ENCODE measurements at places on chromosomes 11 and 22. TPM values are rescaled to one million over a fixed set of nuclear protein-coding genes. Genes with fewer than 3 reads are reported as not detected.
A peak's percentile ranks its signal among the peaks of the same experiment; 100 is the strongest.

MS4A14 gene
- total RNA-seq: not detected

LINC01488 gene
- not detected for total RNA-seq

LAYN gene
- total RNA-seq: 0.47 TPM

GTSE1 gene
- 48.0 TPM for total RNA-seq

MMP7 gene
- 171 TPM for total RNA-seq

C11orf91 gene
- total RNA-seq: 5.8 TPM

CCDC15 gene
- 2.3 TPM for total RNA-seq

TRPM5 gene
- total RNA-seq: not detected

OR2AT4 gene
- total RNA-seq: not detected

GRCh38 chr22:16975155-16975885, 32.7 kb downstream of the GAB4 start:
- no peaks in the 10 kb centered on the region for H3K4me1 ChIP-seq
- H3K4me3 ChIP-seq: no peak overlapping the region
- H3K27ac ChIP-seq: no peak overlapping the region
- H3K27me3 ChIP-seq: peaks cover 54% of the 10 kb centered on the region
- no peaks in the 10 kb centered on the region for H3K36me3 ChIP-seq

DNA sequence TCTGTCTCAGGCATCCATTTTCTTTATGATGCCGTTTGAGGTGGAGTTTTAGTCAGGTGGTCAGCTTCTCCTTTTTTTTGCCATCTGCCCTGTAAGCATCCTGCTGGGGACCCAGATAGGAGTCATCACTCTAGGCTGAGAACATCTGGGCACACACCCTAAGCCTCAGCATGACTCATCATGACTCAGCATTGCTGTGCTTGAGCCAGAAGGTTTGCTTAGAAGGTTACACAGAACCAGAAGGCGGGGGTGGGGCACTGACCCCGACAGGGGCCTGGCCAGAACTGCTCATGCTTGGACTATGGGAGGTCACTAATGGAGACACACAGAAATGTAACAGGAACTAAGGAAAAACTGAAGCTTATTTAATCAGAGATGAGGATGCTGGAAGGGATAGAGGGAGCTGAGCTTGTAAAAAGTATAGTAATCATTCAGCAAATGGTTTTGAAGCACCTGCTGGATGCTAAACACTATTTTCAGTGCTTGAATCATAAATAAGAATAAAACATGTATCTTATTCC, 10.9 kb upstream of the HBE1 start:
- H3K4me1 ChIP-seq: peaks cover 8% of the 10 kb centered on the region
- H3K27ac ChIP-seq: no peak overlapping the region
- H3K27me3 ChIP-seq: no peaks in the 10 kb centered on the region
- H3K4me3 ChIP-seq: no peak overlapping the region
- peak; percentile 40 for DNase-seq
- no peaks in the 10 kb centered on the region for H3K36me3 ChIP-seq

- DNase-seq: no peak
- H3K27ac ChIP-seq: no peak overlapping the region
- peaks cover 55% of the 10 kb centered on the region for H3K27me3 ChIP-seq
- no peaks in the 10 kb centered on the region for H3K36me3 ChIP-seq
- H3K4me3 ChIP-seq: no peak overlapping the region
Observed at GRCh38 chr11:112477152-112477551, 216.5 kb upstream of the PLET1 start.

DNA sequence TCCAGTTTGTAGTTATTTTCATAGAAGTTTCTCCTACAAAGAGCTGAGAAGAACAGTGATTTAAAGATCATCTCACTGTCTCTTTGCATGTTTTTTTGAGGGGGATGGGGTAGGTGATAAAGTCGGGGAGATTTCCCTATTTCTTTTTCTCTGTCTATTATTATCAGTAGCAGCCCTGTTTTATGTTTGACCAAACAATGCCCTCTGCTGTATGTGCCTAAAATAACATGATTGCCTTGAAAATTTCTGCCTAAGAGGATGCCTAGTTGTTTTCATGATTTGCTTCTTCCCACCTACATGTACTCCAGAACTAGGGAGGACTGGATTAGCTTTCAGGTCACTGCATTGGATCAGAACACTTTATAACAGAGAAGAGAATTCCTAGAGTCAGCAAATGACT, 1330.2 kb downstream of the LRRC4C start:
- H3K4me1 ChIP-seq: no peaks in the 10 kb centered on the region
- no peak overlapping the region for H3K27ac ChIP-seq
- no peaks in the 10 kb centered on the region for H3K27me3 ChIP-seq
- H3K4me3 ChIP-seq: no peak overlapping the region
- no peak for DNase-seq

- H3K4me1 ChIP-seq: no peaks in the 10 kb centered on the region
- H3K4me3 ChIP-seq: peak overlapping the region; percentile 91
- H3K27ac ChIP-seq: peak overlapping the region; percentile 92
- H3K27me3 ChIP-seq: no peaks in the 10 kb centered on the region
- peaks cover 44% of the 10 kb centered on the region for H3K36me3 ChIP-seq
Observed at GRCh38 chr11:107859459-107860239, 1.1 kb upstream of the SLC35F2 start.

GRCh38 chr11:35376613-35377012, 42.7 kb downstream of the SLC1A2 start:
- H3K36me3 ChIP-seq: no peaks in the 10 kb centered on the region
- H3K4me1 ChIP-seq: peaks cover 20% of the 10 kb centered on the region
- no peak overlapping the region for H3K27ac ChIP-seq
- DNase-seq: no peak
- no peak overlapping the region for H3K4me3 ChIP-seq

DNA sequence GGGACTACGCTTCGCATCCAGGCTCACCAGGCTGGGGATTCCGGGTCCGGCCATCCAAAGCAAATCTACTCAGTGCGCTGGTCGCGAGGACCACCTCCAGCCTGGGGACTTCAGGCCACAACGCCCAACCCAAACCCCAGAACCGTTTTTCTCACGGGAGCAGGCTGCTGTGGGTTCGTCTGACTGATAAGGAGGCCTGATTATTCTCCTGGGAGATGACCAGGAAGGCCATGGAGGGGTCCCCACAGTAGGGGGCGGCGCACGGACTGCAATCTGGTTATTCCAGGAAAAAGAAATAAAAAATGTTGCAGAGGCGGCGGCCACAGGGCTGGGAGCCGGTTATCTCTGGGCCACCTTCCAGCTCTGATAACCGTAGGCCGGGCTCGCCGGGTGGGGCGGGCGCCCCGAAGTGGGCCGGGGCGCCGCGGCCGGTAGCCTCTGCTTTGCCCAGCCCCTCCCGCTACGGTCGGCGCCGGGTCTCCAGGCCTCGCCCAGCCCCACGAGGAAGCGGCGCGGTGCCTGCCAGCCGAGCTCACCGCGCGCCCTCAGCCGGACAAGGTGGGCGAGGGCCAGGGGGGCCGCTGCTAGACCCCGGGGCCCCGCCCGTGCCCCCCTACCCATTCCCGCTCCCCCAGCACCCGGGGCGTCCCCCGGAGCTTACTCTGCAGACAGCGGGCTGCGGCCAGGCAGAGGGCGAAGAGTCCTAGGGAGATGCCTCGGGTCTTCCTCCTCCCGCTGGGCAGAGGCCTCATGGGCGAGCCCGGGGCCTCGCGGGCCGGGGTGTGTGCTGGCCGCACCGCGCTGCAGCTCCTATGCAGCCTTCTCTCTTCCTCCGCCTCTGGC, 446 bp downstream of the VSTM5 start:
- H3K4me3 ChIP-seq: peak overlapping the region; percentile 64
- H3K27me3 ChIP-seq: no peaks in the 10 kb centered on the region
- peaks cover 4% of the 10 kb centered on the region for H3K36me3 ChIP-seq
- H3K4me1 ChIP-seq: no peaks in the 10 kb centered on the region

- no peaks in the 10 kb centered on the region for H3K27me3 ChIP-seq
- no peak overlapping the region for H3K4me3 ChIP-seq
- H3K27ac ChIP-seq: no peak overlapping the region
- H3K4me1 ChIP-seq: peaks cover 16% of the 10 kb centered on the region
- H3K36me3 ChIP-seq: peaks cover 13% of the 10 kb centered on the region
Observed at GRCh38 chr11:122691549-122692150, 36.1 kb downstream of the UBASH3B start.

DNA sequence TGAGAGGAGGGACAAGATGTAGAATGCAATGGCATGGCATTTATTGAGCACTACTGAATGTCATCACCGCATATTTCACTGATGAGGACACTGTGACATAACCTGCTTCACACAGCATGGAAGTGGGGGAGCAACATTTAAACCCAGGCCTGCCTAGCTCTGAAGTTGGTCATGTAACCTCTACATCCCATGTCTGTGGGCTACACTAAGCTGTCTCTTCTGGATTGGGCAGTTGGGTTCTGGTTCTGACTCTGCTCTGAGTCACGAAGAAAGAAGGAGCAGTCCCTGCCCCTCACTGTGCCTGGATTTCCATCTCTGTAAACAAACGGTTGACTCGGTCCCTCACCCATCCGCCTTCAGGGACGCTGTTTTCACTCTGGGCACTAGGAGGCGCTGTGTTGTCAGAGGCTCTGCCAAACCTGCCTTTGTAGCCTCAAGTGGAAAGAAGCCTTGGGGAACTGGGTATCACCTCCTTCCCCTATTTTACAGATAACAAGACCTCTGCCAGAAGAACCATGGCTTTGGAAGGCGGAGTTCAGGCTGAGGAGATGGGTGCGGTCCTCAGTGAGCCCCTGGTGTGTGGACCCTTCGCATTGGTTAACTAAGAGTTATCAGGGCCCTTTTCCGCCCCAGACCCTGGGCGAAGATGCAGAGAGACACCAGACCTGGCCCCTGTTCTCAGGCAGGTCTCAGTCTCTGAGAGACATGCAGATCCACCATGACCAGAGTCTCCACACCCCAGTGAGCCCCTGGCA, 12.7 kb upstream of the ARHGEF17 start:
- no peaks in the 10 kb centered on the region for H3K36me3 ChIP-seq
- no peaks in the 10 kb centered on the region for H3K4me1 ChIP-seq
- no peak overlapping the region for H3K4me3 ChIP-seq
- peak; percentile 83 for DNase-seq
- peaks cover 34% of the 10 kb centered on the region for H3K27me3 ChIP-seq

DNA sequence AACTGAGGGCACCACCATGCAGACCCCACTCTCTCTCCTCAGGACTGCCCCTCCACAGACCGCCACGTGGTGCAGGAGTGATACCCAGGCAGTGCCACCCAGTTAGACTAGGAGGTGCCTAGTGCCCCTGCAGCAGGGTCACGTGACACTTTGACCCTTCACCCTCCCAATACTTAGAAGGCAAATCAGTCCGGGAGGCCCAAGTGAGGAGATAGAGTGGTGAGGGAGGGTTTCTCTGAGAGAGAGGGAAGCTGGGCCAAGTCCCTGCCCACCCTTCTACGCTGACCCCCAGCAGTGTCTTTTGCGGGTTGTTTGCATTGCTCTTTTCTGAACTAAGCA, 84.6 kb downstream of the BUD13 start:
- H3K27ac ChIP-seq: no peak overlapping the region
- H3K27me3 ChIP-seq: peaks cover 54% of the 10 kb centered on the region
- H3K36me3 ChIP-seq: no peaks in the 10 kb centered on the region
- H3K4me3 ChIP-seq: no peak overlapping the region
- H3K4me1 ChIP-seq: peaks cover 8% of the 10 kb centered on the region

DNA sequence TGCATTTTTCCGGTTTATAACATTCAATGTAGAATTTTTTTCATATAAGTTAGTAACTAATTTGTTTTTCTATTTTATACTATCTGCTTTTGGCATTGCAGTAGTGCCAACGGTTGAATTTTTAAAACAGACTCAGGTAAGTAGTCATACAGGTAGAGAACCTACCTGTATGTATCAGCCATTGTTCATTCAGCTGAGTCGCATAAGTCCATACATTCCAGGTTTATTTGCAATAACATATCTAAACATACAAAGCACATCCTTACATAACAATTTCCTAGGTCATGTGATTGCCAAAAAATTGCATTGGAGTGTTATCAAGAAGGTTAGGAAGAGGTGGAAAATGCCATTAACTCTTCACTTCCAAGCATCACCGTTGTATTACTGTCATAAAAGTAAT, 1059.3 kb upstream of the CNTN5 start:
- H3K4me1 ChIP-seq: no peaks in the 10 kb centered on the region
- no peak overlapping the region for H3K27ac ChIP-seq
- no peak for DNase-seq
- H3K4me3 ChIP-seq: no peak overlapping the region

DNA sequence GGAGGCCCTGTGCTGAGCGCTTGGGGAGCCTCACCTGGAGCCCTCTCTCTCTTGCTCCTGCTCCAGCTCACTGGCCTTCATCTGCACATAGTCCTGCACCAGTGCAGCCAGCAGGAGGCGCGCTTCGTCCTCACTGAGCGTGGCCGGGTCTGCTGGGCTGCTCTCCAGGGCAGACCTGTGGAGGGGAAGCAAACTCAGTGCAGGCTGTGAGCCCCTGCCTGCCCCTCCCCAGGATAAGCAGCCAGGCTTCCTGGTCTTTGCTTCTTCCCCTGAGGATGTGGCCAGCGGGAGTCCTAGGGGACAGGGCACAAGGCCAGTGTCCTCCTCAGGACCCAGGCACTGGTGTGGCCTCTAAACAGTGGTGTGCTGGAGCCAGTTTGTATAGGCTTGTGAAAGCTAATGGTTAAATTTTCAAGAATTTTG, 2.2 kb downstream of the CALCA start:
- peak; percentile 77 for DNase-seq
- H3K36me3 ChIP-seq: no peaks in the 10 kb centered on the region
- H3K27ac ChIP-seq: no peak overlapping the region
- no peak overlapping the region for H3K4me3 ChIP-seq
- H3K27me3 ChIP-seq: peaks cover 94% of the 10 kb centered on the region
- peaks cover 10% of the 10 kb centered on the region for H3K4me1 ChIP-seq

DNA sequence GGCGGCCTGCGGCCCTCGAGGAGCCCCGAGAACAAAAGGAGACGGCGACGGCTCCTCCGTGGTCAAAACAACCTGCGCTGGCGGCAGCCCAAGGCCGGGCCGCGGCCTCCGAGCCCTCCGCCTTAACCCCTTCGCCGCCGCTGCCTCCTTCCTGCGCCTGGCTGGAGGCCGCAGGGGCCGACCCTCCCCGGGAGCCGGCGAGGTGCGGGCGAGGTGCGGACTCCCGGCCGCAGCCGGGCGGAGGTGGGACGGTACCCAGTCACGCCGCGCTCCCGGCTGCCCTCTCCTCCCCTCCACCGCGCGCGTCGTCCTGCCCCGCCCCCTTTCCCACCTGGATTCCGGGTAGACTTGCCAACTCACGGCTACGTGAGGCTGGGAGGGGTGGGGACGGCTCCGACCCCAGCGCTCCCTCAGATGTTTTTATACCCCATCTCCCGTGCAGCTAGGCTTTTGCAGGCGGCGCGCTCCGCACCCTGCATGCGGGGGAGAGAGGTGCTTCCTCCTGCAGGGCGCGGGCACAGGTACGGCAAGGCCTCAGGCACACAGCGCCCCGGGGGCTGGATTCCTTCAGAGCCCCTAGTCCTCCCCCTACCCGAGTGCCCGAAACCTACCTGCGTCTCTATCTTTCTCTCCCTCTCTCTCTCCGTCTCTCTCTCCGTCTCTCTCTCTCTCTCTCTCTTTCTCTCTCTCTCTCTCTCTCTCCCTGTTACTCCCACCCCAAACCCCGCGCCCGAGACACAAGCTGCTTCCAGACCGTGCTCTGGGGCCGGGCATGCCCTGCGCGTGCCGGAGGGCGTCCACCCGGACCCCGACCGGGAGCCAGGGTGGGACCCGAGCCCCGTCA, 2.0 kb downstream of the PDGFB start:
- DNase-seq: peak; percentile 77
- peak overlapping the region; percentile 93 for H3K27ac ChIP-seq
- H3K4me1 ChIP-seq: peaks cover 61% of the 10 kb centered on the region
- peak overlapping the region; percentile 96 for H3K4me3 ChIP-seq

GRCh38 chr11:68372114-68372513, 59.7 kb downstream of the LRP5 start:
- peaks cover 12% of the 10 kb centered on the region for H3K4me1 ChIP-seq
- peaks cover 28% of the 10 kb centered on the region for H3K36me3 ChIP-seq
- no peak for DNase-seq
- no peak overlapping the region for H3K4me3 ChIP-seq
